ENCODE measurements at places on chromosomes 1 and 21. TPM values are rescaled to one million over a fixed set of nuclear protein-coding genes. Genes with fewer than 3 reads are reported as not detected.

GBP5 gene
- total RNA-seq: 3.0 TPM

GRCh38 chr1:217188280-217189237, 442.3 kb downstream of the GPATCH2 start:
- no peak for DNase-seq
- no peaks in the 10 kb centered on the region for H3K36me3 ChIP-seq
- H3K27ac ChIP-seq: peak overlapping the region; percentile 61

ADGRB2 gene
- total RNA-seq: 0.83 TPM

KANK4 gene
- total RNA-seq: 0.42 TPM
